Naive B cell (primary cell): ENCODE measurements at places on chromosomes 5 and 9.
A peak's percentile ranks its signal among the peaks of the same experiment; 100 is the strongest.

DNA sequence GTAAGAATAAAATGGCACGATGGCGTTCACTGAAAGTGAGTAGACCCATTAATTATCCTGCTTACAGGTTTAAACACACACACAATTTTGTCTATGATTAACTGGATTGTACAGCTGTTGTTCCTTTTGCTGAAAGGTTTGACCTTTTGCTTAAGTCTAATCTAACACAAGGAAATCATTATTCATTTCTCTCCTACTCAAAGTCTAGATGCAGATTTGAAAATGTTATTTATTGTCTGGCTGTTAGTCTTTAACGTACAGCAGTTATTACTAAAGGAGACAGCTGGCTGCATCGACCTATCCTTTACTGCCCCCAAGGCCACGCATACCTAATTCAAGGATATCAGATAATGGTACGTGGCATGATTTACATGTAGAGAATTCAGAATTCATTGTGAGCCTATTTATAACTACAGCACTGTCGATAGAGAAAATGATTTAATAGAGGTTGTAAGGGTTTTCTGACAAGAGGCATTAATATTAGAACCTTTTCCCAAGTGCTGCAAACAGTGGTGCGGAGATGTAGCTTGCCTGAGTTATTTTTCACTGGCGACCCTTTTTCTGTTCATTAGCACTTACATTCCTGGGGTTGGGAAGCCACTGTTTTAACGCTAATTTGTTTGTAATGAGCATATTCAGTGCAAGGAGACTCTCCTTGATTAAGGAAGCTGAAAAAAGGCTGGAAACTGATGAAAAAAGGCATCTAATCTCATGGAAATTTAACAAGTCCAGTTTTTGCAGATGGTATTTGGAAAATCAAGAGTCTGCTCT lies 368.4 kb upstream of the GRAMD2B start:
- no peak for DNase-seq

DNA sequence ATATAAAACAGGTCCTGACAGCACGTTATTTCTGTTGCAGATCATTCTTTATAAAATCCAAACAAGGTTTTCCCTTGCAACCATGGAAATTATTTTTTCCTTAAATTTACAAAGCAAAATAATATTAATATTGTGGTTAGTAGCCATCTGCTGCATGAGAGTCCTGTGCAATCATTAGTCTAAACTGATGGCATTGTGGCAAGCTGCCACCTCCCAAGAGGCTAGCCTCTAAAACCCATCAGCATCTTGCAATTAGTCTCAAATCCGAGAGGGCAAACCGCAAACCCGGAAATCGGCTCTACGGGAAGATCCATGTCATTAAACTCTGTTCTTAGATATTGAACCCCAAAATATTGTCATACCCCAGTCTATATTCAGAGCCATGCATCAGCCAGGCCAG lies 11.3 kb upstream of the CDH6 start:
- DNase-seq: no peak

GRCh38 chr9:35905051-35905781 lies 786 bp upstream of the HRCT1 start:
- DNase-seq: no peak

GRCh38 chr9:8419596-8420275 lies 620.2 kb upstream of the DMAC1 start:
- no peak for DNase-seq

DNA sequence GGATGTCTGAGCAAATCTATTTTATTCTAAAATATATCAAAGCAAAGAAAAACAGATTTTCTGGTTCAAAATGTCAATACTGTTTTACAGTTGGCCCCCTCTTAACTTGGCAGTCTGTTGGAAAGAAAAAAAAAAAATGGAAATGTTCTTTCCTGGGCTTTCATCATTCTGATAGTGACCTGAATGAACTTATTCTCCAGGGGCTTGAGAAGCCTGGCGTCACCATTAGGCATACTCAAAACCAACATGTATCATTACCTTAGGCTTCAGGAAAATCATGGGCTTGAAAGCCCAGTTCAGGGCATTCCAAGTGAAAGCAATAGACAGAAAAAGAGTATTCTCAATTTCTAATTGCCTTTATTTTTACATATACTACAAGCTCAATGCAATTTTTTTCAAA lies 283.7 kb upstream of the PUM3 start:
- DNase-seq: no peak

- no peak for DNase-seq
These were observed 215.3 kb downstream of the SLIT3 start for GRCh38 chr5:169085636-169086035.

- no peak for DNase-seq
These were observed 26.1 kb upstream of the RNU6ATAC start for GRCh38 chr9:134190232-134191121.

DNA sequence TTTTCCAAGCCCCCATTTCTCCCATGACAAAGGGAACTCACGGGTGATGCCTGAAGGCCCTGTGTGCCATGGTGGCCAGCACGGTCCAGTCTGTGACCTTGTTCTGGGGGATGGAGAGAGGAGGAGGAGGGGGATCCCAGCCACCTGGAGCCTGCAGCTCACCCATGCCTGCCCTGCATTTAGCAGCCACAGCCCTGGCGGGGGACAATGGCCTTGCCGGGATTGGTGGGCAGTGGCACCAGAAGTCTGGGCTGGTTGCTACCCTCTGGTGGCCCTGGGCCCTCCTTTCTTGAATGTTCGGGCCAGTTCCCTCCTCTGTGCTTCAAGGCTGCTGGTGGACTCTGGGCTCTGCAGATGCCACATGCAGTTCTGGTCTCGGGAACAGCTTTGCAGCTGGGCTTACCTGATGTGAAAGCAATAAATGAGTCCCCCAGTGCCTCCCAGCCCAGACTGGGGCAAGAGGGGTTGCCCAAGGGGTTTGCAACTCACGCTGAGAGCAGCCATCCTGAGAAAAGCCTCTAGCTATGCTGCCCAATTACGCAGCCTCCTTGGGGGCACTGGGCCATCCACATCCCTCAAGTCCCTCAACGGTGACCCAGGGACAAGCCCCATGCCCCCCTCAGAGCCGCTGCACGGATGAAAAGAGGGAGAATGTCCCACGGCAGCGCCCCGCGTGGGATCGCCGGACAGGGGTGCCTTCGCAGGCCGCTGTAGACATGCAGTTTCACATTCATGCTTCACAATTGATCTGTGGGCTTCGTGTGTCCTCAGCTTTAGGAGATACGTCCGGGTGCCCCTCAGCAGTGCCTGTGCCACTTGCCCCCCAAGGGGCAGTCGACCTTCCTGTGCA lies 49.2 kb upstream of the FCN1 start:
- DNase-seq: no peak

DNA sequence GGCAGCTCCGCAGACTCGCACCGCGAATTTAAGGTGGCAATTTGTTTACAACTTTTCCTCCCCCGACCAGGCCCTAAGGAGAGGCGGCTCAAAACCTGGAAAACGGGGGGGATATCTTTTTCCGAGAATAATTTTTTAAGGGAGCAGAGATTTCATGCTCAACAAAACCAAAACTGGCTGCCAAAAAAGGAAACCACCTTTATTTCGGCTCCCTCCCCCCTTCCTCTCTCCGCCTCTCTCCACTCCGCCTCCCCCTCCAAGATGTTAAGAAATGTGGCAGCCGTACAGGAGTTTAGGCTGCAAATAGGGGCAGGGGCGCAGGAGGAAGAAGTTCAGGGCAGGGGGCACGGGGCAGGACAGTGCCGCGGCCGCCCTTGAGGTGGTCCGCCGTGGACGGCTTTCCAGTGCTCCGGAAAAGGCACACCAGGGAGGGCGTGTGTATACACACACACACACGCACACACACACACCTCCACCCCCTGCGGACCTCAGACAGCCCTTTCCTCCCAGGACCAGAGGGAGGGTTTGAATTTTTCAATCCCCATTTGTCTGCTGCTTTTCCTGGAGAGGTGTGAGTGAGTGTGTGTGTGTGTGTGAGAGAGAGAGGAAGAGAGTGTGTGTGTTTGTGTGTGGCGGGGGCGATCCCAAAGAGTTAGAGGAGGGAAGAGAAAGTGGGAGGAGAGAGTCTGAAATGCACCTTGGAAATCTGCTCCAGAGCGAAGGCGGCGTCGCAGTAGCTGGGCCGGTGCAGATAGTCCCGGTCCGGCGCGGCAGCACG lies 9.1 kb downstream of the PTCH1 start:
- peak; percentile 33 for DNase-seq

DNA sequence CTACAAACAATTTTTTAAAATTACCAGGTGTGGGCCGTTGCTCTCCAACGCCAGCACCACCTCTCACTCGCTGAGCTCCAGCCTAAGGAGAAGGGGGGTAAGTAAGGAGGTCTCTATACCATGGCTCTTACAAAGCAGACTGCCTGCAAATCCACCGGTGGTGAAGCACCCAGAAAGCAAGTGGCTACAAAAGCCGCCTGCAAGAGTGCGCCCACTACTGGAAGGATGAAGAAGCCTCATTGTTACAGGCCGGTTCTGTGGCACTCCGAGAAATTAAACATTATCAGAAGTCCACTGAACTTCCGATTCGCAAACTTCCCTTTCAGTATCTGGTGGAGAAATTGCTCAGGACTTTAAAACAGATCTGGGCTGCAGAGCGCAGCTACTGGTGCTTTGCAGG lies 46.0 kb downstream of the CDO1 start:
- no peak for DNase-seq

DNA sequence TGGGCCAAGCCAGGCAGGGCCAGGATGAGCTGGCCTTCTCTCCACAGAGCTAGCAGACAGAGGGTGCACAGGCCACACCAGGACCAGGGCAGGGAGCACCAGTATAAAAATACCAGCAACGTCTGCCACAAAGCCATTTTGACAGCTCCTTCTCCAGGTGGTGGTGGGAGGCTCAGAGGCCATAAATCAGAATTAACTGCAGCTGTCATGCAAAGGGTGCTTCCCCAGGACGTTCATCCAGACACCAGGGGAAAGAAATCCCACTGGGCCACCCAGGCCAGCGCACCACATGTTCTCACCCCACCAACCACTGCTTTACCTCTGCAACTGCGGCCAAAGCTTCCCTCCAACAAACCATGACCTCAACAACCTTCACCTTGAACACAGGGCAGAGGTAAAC lies 403.7 kb upstream of the TRPC7 start:
- no peak for DNase-seq

DNA sequence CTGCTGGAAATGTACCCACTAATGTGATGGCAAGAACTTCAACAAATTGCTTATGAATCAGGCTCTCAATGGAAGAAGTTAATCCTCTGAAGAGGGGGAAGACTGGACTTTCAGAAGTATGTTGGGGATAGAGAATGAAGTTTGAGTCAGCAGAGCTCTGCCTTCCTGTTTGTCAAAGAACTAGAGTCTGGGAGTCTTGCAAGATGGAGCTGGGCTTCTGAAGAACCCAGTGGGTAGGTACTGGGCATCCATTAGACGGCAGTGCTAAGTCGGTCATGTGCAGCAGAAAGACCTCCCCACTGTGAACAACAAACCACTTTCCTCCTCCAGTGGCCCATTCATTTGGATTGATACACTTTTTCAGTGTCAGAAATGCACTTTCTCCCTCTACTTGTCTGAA lies 34.6 kb downstream of the OTULIN start:
- no peak for DNase-seq

GRCh38 chr9:113183956-113184488 lies 33.2 kb downstream of the SLC31A2 start:
- no peak for DNase-seq

DNA sequence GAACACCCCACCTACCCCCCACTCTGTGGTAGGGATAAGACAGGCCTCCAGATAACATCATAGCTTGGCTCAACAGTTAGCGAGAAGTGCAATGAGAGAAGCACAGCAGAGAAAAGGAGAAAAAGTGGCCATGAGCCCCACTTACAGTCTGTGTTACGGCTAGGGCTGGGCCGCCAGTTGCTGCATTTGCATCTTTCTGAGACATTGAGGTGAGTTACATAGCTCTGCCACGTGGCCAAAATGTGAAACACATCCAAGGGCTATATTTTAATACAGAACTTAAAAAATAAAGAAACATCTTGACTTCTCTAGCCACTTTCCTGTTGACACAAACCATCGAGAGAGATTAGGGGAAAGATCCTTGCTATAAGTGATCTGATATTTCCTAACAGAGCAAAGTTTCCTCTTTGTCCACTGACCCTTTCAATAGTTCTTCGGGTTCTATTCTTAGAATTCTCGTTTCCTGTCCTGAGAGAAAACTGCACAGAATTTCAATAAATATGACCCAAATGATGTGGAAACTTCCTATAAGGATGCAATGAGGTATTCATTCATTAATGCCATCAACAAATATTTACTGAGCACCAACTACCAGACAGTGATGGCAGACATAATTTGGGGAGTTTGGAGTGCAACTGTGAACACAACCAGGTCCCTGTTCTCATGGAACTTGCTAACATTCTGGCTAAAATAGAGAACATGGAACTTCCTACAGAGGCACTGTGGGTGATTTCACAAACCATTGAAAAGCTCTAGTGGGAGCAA lies 3.2 kb upstream of the TLE4 start:
- no peak for DNase-seq

DNA sequence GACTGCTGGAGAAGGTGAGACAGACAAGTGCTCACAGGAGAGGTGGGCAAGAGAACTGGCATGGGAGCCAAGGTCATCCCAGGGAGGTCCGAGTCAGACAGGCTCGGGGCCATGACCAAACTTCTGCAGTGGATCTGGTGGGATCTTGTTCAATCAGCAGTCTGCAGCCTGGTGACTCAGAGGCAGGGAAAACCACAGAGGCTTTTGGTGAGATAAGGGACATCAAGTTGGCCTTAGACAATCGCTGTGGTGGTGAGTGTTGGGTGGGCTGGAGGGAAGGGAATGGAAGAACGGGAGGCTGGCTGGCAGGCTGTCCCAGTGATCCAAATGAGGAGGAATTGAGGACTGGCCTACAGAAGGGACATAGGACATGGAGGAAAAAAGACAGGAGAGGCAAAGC lies 123.8 kb downstream of the TMEM174 start:
- DNase-seq: no peak

GRCh38 chr9:71975833-71976232 lies 64.4 kb downstream of the C9orf85 start:
- DNase-seq: no peak

- DNase-seq: no peak
These were observed 42.3 kb downstream of the NSG2 start for GRCh38 chr5:174087783-174088182.

DNA sequence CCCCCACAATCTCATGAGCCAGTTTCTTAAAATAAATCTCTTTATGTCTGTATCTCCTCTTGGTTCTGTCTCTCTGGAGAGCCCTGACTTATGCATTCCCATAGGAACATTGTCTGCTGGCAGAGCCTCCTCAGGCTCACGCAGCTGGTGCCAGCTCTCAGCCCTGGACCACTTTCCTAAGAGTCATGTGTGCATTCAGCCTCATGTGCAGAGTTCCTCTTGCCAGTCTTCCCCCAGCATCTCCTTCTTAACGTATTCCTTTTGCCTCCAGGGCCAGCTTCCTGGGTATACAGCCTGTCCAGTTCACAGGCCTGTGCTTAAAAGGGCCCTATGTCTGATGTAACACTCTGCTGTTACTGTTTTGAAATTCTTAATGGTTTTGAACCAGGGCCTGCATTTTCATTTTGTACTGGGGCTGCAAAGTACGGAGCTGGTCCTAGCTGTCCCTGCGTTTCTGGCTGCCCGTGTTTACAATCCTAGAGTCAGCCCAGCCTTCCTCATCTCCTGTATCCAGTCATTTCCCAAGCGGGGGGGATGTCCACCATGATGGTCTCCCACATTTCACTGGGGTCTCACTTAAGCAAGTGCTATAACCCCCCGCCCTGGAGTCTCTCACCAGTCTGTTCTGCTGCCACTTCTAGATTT lies 18.1 kb downstream of the ANKRD33B start:
- no peak for DNase-seq

- no peak for DNase-seq
These were observed 292.8 kb upstream of the KLF4 start for GRCh38 chr9:107782381-107782780.

GRCh38 chr9:90343991-90344390 lies 298.6 kb downstream of the DIRAS2 start:
- DNase-seq: no peak

- no peak for DNase-seq
These were observed 300 bp upstream of the SVEP1 start for GRCh38 chr9:110579862-110580219.
